ENCODE measurements at places on chromosomes 1 and 21.

DNA sequence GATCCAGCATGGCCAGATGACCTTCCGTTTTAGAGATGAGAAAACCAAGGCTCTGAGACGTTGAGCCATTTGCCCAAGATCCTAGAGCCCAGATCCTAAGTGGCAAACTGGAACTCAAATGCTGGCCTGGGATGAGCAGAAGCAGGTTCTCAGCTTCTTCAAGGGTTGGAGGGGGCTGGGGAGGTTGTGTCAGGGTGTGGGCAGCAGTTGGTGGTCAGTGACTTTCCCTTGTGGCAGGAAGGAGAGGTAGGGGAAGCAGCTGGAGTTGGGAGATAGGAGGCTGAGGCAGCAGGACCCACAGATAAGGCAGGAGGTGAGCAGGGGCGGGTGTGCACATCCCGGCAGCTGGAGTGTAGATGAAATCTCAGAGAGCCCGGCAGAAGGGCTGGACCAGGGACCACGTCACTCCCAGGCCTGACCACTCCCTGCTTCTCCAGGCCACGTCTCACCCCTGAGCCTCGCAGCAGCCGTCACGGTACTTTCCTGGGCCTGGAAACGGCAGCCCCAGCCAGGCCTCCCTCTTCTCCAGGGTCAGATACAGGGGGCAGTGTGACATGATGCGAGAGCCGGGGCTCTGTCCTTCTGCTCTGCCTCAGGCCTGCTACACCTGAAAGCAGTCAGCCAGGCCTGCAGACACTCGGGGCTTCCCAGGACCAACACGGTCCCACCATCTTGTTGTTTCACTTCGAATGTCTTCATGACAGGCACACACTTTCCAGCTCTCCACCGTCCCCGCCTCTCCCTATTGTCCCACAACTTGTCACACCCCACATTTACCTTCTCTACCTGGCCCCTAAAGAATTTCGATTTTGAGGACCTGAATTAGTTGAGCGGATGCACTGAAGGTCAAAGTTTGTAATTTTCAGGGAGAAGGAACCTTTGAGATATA, 11.5 kb upstream of the LAPTM5 start:
- DNase-seq = no peak

- no peak for DNase-seq
Measured at GRCh38 chr1:79988401-79988800, 981.9 kb upstream of the ADGRL4 start.

GRCh38 chr1:29033829-29034466, 89.8 kb downstream of the TMEM200B start:
- DNase-seq = peak; percentile 16

DNA sequence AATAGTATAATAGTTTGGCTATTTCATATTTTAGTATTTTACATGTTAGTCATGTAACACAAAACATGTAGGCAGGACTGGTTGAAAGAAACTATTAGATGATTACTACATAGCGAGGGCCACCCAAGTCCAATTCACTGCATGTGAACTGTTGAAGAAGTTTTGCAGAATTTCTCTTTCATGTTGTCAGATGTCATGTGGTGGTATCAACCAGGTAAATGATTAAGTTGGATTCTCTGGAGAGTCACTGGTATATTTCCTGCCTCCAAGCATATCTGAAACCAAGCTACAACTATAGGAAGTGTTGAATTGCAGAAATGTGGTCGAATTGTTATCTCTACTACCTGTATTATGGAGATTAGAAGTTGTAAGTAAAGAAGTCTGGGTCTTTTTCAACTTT, 137.8 kb upstream of the DPYD start:
- DNase-seq = no peak

DNA sequence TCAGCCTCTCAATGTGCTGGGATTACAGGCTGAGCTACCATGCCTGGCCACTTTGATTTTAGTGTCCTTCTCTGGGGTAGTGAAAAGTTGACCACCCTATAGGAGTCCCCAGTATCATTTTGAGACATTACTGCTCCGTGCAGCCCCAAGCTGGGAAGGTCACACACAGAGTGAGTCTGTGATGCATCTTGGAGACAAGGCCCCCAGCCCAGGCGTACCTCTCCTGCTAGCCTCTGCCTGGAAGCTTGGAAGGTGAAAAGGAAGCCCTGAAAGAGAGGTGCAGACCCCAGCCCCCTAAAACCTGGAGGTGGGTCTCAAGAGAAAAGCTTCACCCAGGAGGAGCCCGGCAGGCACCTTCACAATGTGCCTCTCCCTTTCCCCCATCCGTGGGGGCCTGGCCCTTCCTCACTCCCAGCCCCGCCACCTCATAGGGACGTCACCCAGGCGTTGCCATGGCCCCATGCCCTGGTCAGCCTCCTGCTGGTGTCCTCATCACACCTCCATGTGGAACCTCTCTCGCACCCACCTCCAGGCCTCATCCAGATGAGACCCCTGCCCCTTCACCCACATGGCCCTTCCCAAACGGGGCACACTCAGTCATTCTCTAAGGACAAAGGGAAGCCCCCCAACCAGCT, 5.6 kb upstream of the ARF1 start:
- no peak for DNase-seq

- no peak for DNase-seq
Measured at GRCh38 chr1:109256971-109257681, 7.8 kb downstream of the CELSR2 start.

DNA sequence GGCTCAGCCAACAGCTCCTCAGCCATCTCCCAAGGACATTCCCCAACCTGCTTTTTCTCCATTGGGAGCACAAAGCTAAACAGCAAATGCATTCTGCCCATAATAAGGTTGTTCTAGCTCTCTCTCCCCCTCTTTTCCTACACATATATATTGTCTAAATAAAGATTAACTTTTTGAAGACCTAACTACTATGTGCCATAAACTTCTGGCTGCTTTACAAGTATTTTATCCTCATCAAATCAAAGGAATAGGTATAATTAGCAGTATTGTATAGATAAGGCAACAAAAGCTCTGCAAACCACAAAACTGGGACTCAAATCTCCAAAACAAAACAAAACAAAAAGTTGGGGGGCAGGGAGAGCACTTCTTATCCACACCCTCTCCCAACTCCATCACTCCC, 43.4 kb downstream of the TGFBR3 start:
- no peak for DNase-seq

- DNase-seq = no peak
Measured at GRCh38 chr21:40902993-40903392, 56.0 kb upstream of the DSCAM start.

- no peak for DNase-seq
Measured at GRCh38 chr1:76802094-76802493, 65.2 kb upstream of the ST6GALNAC5 start.

DNA sequence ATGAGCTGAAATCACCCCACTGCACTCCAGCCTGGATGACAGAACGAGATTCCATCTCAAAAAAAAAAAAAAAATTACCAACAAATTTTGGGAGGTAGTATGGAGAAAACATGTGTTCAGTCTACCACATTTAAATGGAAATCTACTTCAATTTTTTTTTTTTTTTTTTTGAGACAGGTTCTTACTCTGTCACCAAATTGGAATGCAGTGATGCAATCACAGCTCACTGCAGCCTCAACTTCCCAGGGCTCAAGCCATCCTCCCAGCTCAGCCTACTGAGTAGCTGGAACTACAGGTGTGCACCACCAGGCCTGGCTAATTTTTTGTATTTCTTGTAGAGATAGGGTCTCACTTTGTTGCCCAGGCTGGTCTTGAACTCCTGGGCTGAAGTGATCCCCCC, 82.1 kb downstream of the GFI1 start:
- no peak for DNase-seq

GRCh38 chr21:34802180-34802899, 133.5 kb downstream of the CLIC6 start:
- DNase-seq = no peak

- no peak for DNase-seq
Measured at GRCh38 chr1:5731110-5731423, 261.2 kb downstream of the NPHP4 start.

GRCh38 chr1:35962952-35963351, 32.0 kb downstream of the AGO3 start:
- no peak for DNase-seq

DNA sequence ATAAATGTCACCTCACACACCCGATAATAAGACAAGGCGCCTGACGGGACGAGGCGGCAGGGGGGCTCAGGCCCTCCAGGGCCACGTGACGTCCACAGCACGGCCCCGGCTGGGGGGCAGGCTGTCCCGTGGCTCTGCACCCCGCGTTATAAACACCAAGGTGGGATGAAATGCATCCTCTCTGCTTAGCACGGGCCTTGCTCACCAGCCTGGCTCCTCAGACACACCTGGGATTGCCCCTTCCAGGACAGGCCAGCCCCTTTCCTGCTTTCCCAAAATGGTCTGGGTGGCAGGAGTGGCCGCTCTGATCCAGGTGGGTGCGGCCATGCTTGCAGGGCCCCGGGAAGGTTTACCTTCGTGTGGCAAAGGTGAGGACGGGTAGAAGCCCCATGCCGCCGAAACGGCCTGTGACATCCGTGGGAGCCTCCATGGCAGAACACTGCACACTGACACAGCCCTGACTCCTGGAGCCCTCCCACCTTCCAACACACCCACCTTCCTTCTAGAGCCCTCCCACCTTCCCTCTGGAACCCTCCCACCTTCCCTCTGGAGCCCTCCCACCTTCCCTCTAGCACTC, 35.9 kb downstream of the SLC19A1 start:
- DNase-seq = no peak

- DNase-seq = no peak
Measured at GRCh38 chr21:31914472-31914871, 41.7 kb downstream of the HUNK start.

DNA sequence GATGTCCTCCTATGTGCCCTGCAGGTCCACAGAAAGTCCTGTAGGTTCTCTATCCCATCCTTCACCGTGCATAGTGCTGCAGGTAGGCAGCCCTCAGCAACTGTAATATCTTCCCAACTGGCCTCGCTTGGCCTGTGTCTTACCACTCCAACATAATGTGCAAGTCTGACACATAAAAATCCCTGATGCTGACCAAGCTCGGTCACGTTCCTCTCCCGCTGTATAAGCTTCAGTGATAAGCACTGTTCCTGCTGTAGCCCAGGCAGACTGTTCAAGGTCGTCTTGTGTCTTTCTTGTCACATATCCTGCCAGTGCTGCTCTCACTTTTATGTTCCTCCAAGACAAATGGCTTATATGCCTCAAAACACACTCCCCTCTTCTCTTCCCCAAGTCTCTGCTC, 19.4 kb upstream of the KCNE1 start:
- no peak for DNase-seq

GRCh38 chr1:25619101-25619890, 2.7 kb downstream of the MAN1C1 start:
- peak; percentile 62 for DNase-seq

DNA sequence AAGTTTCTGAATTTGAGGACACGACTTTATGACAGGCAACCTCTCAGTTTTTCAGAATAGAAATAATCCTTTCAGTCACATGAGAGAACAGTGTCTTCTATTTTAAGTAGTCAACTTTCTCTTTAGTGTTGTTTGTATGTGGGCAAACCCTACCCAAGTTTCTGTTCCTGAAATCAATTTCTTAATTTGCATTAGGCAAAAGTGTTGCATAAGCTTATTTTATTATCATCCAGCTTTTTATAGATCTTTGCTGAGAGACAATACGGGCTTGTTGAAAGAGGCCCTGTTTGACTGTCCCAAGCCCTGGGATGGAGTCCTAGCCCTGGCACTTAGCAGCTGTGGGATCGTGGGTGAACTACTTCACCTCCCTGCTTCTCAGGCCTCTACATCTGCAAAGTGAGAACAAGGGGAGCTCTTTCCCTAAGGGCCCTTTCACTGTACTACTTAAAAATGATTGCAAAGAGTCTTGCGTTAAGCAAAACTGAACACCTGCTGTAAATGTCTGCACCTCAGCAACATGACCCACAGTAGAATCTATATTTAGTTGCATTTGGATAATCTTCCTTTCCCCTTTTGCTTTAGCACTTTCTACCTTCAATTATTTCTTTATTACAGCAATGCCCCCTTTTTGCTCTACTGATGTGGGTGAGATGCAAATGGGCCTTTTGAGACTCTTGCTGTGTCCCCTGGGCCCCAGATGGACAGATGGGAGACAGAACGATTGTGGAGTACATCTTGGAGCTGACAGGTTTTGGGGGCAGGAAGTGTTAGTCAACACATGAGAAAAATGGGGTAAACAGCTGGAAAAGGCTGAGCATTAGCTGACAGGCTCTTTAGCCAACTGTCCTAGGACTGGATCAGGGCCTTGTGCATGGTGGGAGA, 41.0 kb upstream of the SCAF4 start:
- DNase-seq = no peak

- peak; percentile 25 for DNase-seq
Measured at GRCh38 chr1:230310381-230311163, 115.6 kb downstream of the PGBD5 start.

DNA sequence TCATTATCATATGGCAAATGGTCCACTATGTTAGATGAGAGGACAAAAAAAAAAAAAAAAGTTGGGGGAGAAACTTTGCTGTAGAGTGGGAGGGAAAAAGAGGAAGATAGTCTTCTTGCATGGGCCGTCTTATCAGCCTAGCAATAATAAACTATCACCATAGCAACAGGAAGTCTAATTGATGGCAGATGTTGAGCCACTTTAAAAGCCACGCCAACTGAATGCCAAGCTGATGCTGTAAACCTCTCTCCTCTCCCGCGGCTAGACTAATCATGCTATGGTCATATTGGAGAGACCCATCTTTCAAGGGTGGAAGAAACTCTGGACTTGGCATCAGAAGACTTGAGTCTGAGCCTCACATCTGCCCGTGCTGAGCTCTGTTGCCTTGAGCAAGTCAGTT, 122.2 kb upstream of the HOOK1 start:
- no peak for DNase-seq

DNA sequence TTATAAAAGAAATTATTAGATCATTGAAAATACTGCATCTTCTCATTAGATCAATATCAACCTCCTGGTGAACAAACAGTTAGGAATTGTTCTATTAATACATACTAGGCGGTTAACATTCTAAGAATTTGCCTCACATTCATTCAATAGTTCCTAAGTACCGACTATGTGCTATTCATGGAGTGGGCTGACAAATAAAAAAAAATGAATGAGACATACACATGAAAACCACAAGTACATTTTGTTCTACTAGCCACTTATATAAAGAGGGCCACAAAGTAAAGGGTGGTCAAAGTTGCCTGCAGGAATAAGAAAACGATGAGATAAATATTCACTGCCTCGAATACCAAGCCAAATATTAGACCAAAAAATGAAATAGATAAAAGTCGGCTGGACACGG, 294.4 kb downstream of the SDCCAG8 start:
- no peak for DNase-seq

DNA sequence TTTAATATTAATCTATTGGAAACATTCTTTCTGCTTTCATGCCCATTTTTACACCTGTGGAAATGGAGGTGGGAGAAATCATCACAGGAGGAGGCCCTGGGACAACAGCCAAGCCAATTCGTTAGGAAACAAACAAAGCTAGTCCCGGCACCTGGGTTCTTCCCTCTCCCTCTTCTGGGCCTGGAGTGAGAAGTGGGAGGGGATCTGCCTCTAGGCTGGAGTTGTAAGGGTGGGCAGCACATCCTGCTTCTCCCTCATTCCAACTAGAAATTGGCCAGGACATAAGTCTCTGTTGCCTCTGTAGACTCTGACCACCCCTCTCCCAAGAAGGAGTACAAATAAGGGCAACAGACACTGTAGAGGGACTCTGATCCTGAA, 20.2 kb upstream of the ERO1B start:
- no peak for DNase-seq

- no peak for DNase-seq
Measured at GRCh38 chr1:219782929-219783328, 145.4 kb downstream of the SLC30A10 start.

GRCh38 chr1:186218654-186219352, 156.2 kb downstream of the TPR start:
- no peak for DNase-seq
